RKO (cell line): ENCODE measurements at places on chromosomes 7 and 10.

DNA sequence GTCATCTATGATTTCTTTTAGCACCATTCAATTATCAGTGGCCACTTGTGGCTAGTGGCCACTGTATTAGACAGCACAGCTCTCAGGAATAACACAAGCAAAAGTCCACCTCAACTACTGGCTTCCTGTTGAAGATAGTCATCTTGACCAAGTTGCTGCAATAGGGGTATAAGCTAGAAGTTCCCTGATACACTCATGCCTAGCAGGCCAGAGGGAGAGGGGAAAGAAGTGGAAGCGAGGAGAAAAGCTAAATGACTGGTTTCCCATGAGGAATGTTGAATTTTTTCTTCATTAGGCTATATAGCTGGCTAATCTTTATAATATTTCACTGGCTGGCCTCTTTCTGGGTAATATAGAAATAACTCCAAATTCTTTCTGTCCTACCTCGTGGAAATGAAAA is 327.5 kb upstream of the MEOX2 start:
- DNase-seq: no peak

DNA sequence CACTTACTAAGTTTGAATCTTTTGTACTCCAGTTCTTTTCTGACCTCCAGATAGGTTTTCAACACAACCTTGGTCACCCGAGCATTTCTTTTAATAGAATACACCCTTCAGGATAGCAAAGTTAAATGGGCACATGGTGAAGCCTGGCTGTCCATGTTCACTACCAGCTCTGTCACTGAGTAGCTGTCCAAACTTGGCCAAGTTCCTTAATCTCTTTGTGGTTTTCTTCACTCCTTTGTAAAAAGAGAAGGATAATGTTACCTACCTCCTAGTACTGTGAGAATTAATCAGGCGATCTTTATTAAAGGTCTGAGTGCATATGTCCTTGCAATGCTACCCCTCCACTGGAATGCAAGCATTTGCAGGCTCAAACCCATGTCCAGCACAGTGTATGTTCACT is 128.1 kb upstream of the PTPRZ1 start:
- no peak for DNase-seq

- no peak for DNase-seq
Observed at GRCh38 chr7:369476-370258, 79.7 kb downstream of the FOXL3 start.

- DNase-seq: no peak
Observed at GRCh38 chr7:108055611-108056021, 52.7 kb upstream of the LAMB1 start.
